NCI-H2081 (cell line): ENCODE measurements at places on chromosomes 6 and 20.

- DNase-seq: no peak
These were observed 668.2 kb downstream of the DHX35 start for GRCh38 chr20:39630215-39630908.

GRCh38 chr6:2630891-2631571 is 119.7 kb downstream of the MYLK4 start:
- DNase-seq: no peak

DNA sequence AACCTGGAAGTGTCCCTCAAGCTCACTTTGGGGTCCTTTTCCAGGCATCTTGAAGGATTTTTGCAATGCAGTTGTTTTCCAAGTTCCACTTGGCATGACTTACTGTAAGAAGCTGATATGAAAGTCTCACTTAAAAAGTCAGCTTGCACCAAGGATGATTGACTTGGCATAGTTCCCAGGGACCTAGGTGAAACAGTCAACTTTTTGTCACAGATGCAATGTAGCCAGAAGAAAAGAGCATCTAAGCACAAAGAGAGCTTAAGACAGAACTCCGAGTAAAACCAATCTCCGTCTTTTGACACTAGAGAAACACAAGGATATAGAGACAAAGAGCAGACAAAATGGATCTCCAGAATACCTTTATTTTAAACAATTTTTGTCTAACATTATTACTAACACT is 2.6 kb upstream of the ZSCAN12 start:
- no peak for DNase-seq

- DNase-seq: peak; percentile 34
These were observed 50.6 kb upstream of the SLC32A1 start for GRCh38 chr20:38673725-38674091.

DNA sequence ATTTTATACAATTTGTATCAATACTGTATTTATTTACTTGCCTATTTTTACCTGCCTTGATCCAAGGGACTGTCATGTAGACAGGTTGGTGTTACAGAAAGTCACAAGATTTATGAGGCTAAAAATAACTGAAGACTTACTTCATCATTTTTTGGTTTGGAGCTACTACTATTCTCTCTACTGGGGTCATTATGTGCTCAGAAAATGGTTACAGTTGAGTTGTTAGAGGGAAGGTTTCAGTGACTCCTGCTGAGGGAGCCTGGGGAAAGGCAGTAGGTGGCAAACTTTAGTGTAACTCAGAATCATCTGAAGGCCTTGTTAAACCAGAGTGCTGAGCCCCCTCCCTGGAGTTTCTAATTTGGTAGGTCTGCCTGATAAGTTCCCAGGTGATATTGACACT is 118.8 kb downstream of the TINAG start:
- no peak for DNase-seq

DNA sequence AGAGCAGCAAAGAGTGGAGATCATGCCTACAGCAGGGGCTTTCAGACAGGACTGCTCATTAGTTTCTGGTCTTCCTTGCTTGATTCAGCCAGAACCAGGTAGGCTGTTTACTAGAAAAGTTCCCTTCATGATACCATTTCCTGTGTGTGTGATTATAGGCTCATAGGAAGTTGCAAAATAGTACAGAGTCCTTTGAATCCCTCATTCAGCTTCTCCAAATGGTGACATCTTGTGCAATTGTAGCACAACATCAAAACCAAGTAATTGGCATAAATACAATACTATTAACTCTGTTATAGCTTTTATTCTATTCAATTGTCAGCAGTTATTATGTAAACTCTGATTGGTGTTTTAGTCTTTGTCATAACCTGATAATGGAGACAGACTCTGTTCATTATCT is 347.3 kb upstream of the CDH4 start:
- DNase-seq: no peak

GRCh38 chr6:52106994-52107393 is 19.6 kb upstream of the PKHD1 start:
- DNase-seq: no peak

GRCh38 chr20:53946106-53946505 is 124.3 kb downstream of the BCAS1 start:
- no peak for DNase-seq

DNA sequence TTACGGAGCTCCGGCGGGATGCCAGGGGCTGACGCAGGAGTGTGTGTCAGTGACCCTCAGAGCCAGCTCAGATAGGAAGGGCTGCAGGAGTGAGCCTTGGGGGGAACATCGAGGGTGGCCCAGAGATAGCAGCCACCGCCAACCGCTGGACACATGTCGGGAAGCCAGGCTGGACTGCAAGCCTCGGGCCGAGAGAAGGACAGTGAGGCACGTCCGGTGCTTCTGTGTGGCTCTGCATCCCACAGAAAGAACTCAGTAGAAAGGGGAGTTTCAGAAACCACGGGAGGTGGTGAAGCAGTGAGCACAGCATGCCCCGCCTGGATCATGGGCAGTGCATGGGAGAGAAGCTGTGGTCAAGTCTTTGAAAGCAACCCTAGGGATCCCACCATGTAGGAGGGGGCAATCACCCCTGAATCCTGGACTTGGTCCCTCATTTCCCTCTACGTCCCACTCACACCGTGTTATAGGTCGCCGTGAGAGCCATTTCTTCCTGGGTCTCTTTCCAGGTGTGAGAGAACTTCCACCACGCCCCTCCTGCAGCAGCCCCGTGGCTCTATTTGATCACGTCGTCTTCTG is 383.7 kb upstream of the CDH4 start:
- DNase-seq: no peak

GRCh38 chr6:163457637-163458561 is 43.4 kb downstream of the QKI start:
- no peak for DNase-seq

DNA sequence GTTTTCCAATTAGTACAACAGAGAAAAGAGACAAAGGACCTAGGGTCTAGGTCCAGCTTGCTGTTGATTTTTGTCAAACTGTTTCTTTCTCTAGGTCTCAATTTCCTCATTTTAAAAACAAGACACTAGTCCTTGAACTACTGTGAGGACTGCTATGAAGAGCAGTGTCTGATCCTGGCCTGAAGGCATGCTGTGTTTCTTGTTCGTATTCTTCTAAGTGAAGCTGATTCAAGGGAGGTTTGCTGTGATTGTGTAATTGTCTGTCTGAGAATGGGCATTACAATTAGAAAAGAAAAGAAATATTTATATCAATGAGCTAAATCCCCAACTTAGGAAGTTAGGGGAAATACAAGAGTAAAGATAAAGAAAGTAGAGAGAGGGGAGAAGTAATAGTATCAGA is 228.2 kb upstream of the SUPT3H start:
- no peak for DNase-seq

- no peak for DNase-seq
These were observed 169.3 kb downstream of the PREX1 start for GRCh38 chr20:48658505-48658904.

- DNase-seq: no peak
These were observed 8.4 kb downstream of the OR2H2 start for GRCh38 chr6:29593199-29593855.

DNA sequence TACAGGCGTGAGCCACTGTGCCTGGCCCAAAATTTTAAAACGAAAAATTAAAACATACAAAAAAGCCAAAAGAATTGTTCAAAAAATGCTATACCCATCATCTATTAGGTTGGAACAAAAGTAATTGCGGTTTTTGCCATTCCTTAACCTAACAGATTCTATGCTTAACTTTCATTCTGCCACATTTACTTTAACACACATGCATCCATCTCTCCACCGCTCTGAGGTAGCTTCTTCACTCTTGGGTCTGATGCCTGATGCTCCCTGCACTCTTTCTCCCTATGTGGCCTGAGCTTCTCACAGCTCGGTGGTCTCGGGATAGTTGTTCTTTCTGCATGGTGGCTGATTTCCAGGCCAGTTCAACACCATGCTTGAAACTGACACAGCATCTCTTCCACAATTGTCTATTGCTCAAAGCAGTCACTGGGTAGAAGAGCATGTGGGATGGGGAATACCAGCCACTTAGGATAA is 4.7 kb upstream of the MANBAL start:
- no peak for DNase-seq

DNA sequence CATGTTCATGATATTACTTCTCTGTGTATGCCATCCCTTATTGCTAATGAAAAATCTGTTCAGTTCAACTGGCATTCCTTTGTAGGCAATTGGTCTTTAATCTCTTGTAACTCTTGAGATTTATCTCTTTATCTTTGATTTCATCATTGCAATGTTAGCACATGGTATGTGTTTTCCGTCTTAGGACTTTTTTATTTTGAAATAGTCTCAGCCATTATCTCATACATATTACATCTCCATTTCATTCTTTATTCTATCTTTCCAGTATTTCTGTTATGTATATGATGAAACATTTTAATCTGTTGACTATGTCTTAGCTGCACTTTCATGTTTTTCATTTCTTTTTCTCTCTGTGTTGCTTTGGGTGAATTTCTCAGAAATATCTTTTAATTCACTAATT is 58.1 kb downstream of the VSTM2L start:
- no peak for DNase-seq

DNA sequence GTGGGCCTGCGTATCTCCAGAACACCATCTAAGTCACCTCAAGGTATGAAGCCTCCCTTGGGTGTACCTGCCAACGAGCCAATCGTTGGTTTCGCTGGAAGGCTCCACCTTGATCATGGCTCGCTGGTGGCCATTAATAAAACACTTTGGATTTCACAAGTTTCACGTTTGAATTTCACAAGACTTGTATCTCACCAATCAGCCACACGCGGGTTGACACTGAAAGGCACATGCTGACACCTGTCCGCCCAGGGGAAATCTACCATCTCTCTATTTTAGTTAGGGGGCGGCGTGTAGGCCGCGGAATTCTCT is 586 bp upstream of the HMGA1 start:
- DNase-seq: no peak

GRCh38 chr6:137775720-137776119 is 91.3 kb upstream of the TNFAIP3 start:
- DNase-seq: no peak

GRCh38 chr20:33318096-33318429 is 35.0 kb downstream of the BPIFB1 start:
- no peak for DNase-seq

DNA sequence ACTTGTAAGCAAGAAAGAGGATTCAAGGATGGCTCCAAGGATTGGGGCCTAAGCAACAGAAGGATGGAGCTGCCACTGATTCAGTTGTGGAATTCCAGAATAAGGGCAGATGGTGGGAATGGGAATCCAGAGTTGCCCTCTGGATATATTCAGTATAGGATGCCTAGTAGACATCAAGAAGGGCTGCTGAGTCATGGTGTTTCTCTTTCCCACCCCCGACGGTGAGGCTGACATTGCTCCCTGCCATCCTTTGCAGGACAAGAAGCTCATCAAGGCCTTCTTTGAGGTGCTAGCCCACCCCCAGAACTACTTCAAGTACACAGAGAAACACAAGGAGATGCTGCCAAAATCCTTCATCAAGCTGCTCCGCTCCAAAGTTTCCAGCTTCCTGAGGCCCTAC is 11.2 kb upstream of the ZNF76 start:
- DNase-seq: no peak

GRCh38 chr6:79626811-79627210 is 4.3 kb upstream of the SH3BGRL2 start:
- no peak for DNase-seq

DNA sequence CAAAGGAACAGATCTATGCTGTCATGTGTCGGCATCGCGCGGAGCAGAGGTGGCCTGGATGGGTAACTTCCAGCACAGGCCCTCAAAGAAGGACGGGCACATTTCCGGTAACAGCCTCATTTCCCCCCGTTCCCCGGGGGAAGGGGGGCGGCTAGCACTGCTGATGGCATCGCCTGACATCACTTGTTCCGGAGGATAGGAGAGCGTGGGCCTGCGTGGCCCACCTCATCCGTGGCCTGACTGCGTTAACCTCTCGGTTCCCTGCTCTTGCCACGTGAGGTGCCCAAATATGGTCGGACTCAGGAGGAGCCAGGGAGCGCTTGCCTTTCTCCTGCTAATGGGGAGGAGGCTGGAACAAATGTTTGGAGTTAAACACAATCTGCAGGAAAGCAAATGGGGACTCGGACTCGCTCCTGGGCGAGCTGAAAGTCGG is at the start of gene AKAP12:
AKAP12 (plus strand) TSS at position 365 of the 433 bp plus-strand sequence. CDS start 596 bp downstream, outside the sequence.
- no peak for DNase-seq

- DNase-seq: no peak
These were observed 30.1 kb downstream of the PRDM1 start for GRCh38 chr6:106116125-106116832.

DNA sequence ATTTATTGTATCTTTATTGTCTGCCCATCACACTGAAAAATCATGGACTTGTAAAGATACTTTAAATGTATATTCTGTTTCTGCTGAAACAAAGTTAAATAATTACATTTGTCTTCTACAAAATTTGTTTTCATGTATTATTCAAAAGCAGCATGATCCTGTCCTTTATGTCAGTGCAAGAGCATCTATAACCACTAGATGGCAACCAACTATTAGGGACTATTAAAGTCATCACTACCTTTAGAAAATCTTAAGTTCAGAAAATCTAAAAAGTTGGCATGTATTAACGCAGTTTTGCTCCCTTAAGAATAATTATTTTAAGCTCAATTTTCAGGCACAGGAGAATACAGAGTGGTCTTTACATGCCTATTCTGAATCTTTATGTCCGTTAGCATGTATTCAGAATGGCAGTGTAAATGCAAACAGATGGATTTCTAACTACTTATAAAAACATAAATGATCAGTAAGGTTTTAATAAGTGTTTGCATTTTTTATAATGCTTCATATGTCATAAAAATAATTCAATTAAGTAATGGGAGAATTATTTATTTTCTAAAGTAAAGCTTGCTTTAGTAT is 17.8 kb downstream of the TMEM30A start:
- peak; percentile 39 for DNase-seq
